ENCODE measurements at places on chromosomes 2 and 18. TPM values are rescaled to one million over a fixed set of nuclear protein-coding genes. Genes with fewer than 3 reads are reported as not detected.

Gene IGFBP5
- 1,050 TPM for total RNA-seq

Gene GAREM1
- total RNA-seq = 3.0 TPM

Gene TDRD15
- under 0.01 TPM for total RNA-seq

Gene SCN9A
- not detected for total RNA-seq

Gene MYO5B
- total RNA-seq = 6.6 TPM

Gene HRH4
- 0.11 TPM for total RNA-seq

All from articular chondrocyte of knee joint (primary cell).